Type B pancreatic cell (in vitro differentiated cells): ENCODE measurements at places on chromosomes 5 and 9. TPM values are rescaled to one million over a fixed set of nuclear protein-coding genes. Genes with fewer than 3 reads are reported as not detected.

The ITGA2 gene
- total RNA-seq = 8.0 and 9.5 TPM in 2 replicates

- H3K4me3 ChIP-seq = no peak overlapping the region
- H3K27ac ChIP-seq = no peak overlapping the region
- DNase-seq = no peak
- no peaks in the 10 kb centered on the region for H3K36me3 ChIP-seq
- no peaks in the 10 kb centered on the region for H3K27me3 ChIP-seq
These were observed 490.2 kb upstream of the NUDT12 start for GRCh38 chr5:104052558-104053352.

The LCN15 gene
- total RNA-seq = 0.77 and 0.93 TPM in 2 replicates

The ZNF300 gene
- 11.9 and 15.0 TPM in 2 replicates for total RNA-seq

DNA sequence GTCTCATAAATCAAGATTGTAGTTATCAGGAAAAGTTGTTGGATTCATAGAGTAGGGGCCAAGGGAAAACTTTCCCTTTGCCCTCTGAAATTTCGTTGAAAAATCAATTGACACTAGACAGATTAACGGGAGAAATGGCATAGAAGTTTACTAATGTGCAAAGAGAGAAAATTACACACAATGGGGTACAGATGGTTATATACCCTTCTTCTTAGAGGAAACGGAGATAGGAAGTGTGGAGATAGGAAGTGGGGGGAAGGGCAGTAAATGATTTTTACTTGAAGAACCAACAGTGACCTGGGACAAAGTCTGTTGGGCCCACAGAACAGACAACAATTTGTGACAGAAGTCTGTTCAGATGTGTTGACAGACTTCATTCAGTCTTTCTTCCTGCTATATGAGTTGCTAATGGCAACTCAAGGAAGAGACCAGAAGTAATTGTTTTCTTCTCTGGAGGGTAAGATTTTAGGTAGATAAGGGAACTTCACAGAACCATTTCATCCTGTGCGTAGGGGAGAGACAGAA is 177.9 kb downstream of the C9orf152 start:
- peaks cover 43% of the 10 kb centered on the region for H3K4me1 ChIP-seq
- peak overlapping the region; percentile 18 for H3K4me3 ChIP-seq
- H3K27ac ChIP-seq = peak overlapping the region; percentile 48
- H3K27me3 ChIP-seq = no peaks in the 10 kb centered on the region
- H3K36me3 ChIP-seq = no peaks in the 10 kb centered on the region

The AK8 gene
- 4.6 and 5.5 TPM in 2 replicates for total RNA-seq

GRCh38 chr5:100872408-100873190 is 30.5 kb downstream of the ST8SIA4 start:
- H3K4me3 ChIP-seq = no peak overlapping the region
- H3K27me3 ChIP-seq = no peaks in the 10 kb centered on the region
- DNase-seq = no peak

The PCDHB11 gene
- total RNA-seq = 2.0 and 3.3 TPM in 2 replicates

The URM1 gene
- total RNA-seq = 56.1 and 60.3 TPM in 2 replicates

DNA sequence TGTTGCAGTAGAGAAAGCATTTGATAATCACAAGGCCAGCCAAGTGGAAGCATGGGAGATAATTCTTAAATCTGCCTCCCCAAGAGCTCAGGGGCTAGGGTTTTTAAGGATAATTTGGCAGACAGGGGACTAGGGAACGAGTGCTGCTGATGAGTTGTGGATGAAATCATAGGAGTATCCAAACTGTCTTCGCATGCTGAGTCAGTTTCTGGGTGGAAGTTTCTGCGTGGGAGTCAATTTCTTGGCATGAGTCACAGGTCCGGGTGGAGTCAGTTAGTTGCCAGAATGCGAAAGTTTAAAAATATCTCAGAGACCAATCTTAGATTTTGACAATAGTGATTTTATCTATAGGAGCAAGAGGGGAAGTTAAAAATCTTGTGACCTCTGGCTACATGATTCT is 112.6 kb downstream of the TMC1 start:
- H3K4me3 ChIP-seq = no peak overlapping the region
- no peaks in the 10 kb centered on the region for H3K27me3 ChIP-seq
- no peak for DNase-seq
- no peaks in the 10 kb centered on the region for H3K4me1 ChIP-seq
- H3K27ac ChIP-seq = no peak overlapping the region
- H3K36me3 ChIP-seq = no peaks in the 10 kb centered on the region

- no peak for DNase-seq
- no peaks in the 10 kb centered on the region for H3K36me3 ChIP-seq
- H3K27ac ChIP-seq = no peak overlapping the region
- peaks cover 29% of the 10 kb centered on the region for H3K4me1 ChIP-seq
These were observed 4.6 kb upstream of the SMIM32 start for GRCh38 chr5:136197462-136198142.

DNA sequence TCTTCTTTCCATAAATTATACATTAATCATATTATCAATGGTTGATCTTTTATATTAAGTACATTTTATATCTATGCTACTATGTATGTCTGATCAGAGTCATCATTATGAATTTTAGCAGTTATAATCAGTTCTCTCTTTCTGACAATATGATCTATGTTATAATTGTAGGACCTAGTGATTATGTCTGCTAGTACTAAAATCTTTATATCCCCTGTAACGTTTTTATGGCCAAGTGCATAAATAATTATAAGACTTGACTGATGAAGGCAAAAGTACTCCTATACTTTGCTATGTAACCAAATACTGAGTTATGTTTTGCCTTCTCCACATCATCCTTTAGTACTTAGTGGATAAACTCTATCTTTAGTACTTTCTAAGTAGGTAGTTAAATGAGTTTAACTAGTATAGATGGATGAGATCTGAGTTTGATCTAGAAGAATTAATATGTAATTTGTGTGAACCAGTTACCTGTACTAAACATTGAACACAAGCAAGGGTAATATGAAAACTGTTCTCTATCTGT is 75.4 kb downstream of the SLF1 start:
- no peak overlapping the region for H3K27ac ChIP-seq
- no peaks in the 10 kb centered on the region for H3K27me3 ChIP-seq
- H3K4me3 ChIP-seq = no peak overlapping the region
- H3K4me1 ChIP-seq = peaks cover 16% of the 10 kb centered on the region
- DNase-seq = no peak

- H3K27ac ChIP-seq = peak overlapping the region; percentile 88
- DNase-seq = no peak
- H3K4me3 ChIP-seq = peak overlapping the region; percentile 96
- H3K4me1 ChIP-seq = peaks cover 22% of the 10 kb centered on the region
- peaks cover 4% of the 10 kb centered on the region for H3K36me3 ChIP-seq
These were observed 995 bp downstream of the IPPK start for GRCh38 chr9:92668746-92669526.

The MYOZ3 gene
- total RNA-seq = 0.17 and 6.1 TPM in 2 replicates

DNA sequence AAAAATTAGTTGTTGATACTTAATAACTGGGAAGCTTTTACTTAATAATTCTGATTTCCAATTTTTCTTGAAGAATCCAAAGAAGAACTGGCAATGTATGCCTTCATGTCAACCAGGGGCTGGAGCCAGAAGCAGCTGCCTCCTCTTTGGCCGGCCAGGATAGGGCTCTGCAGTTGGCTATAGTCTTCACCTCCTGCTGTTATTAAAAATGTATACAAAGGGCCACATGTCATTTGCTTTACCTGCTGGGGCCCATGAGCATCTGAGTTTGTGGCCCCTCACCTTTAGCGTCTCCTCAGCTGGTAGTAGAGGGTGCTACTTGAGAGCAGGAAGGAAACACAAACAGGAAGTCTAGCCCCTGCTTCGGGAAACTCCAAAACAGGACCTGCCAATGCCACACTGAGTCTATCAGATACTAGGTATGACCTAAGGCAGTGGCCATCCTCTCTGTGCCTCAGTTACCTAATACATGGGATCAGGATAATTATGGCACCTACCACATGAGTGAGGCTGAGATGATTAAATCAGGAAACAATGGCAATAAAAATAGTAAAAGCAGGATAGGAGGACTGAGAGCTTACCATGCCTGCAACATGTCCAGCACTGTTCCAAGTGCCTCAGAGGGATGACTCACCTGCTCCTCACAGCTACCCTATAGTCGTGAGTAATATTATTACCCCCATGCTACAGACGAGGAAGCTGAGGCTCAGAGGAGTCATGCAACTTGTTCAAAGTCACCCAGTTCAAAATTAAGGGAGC is 21.3 kb downstream of the CCDC69 start:
- H3K36me3 ChIP-seq = no peaks in the 10 kb centered on the region
- DNase-seq = peak; percentile 16
- H3K4me1 ChIP-seq = no peaks in the 10 kb centered on the region
- no peak overlapping the region for H3K4me3 ChIP-seq

- H3K36me3 ChIP-seq = no peaks in the 10 kb centered on the region
- H3K27me3 ChIP-seq = peaks cover 2% of the 10 kb centered on the region
- H3K27ac ChIP-seq = no peak overlapping the region
These were observed 136.7 kb downstream of the CAVIN4 start for GRCh38 chr9:100714372-100715099.

The FGF10 gene
- 1.5 and 9.8 TPM in 2 replicates for total RNA-seq

The PCDHB9 gene
- 2.2 and 2.8 TPM in 2 replicates for total RNA-seq

The GRXCR2 gene
- total RNA-seq = 0.24 TPM in 1 of 2 replicates, not detected in the other

DNA sequence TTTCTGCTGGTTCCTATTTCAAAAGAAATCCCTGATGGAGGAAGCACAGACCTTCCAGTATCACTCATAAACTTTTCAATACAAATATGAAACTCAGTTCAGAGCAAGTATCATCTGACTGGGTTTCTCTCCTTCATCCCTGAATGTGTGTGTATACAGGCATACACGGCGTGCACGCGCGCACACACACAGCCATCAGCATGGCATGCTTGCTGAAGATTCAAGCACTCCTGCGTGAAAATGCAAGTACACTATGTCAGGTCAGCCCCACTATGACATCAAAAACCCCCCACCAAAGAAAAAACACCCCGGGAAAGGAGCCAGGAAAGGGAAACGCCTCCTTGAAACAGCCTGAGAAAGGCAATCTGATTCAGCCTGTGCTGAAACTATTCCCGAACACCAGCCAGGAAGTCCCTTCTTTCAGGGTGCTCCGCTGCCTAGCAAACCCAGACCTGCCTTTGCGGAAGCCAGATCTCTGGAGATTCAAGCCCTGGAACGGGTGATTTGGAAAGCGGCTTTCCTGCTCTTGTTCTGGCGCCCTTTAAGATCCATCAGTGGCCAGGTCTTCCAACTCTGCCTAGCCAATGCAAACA is 831 bp downstream of the KLHL3 start:
- H3K36me3 ChIP-seq = no peaks in the 10 kb centered on the region
- H3K27ac ChIP-seq = no peak overlapping the region
- H3K4me3 ChIP-seq = no peak overlapping the region
- H3K4me1 ChIP-seq = peaks cover 7% of the 10 kb centered on the region
- no peaks in the 10 kb centered on the region for H3K27me3 ChIP-seq
- no peak for DNase-seq
